ENCODE measurements at places on chromosomes 2 and 18.

DNA sequence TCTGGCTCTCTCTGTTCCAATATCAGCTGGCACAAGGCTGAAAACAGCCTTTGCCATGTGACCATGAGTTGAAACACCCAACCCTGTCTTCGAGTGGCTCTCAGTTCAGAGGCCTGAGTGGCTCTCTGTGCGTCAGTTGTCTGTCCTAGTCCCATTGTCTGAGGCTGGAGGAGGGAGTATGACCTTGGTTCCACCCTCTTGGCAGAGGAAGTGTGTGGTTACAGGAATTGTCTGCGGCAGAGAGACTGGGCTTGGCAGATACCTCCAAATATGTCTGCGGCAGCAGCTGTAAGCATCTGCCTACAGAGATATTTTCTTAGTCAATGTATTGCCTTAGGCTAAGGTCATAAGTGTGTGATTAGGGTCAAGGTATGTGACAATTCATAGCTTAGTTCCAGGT, 32.6 kb downstream of the CNGA3 start:
- no peak for DNase-seq

- DNase-seq, result no peak
Measured at GRCh38 chr18:78736015-78736690, 243.5 kb upstream of the SALL3 start.

DNA sequence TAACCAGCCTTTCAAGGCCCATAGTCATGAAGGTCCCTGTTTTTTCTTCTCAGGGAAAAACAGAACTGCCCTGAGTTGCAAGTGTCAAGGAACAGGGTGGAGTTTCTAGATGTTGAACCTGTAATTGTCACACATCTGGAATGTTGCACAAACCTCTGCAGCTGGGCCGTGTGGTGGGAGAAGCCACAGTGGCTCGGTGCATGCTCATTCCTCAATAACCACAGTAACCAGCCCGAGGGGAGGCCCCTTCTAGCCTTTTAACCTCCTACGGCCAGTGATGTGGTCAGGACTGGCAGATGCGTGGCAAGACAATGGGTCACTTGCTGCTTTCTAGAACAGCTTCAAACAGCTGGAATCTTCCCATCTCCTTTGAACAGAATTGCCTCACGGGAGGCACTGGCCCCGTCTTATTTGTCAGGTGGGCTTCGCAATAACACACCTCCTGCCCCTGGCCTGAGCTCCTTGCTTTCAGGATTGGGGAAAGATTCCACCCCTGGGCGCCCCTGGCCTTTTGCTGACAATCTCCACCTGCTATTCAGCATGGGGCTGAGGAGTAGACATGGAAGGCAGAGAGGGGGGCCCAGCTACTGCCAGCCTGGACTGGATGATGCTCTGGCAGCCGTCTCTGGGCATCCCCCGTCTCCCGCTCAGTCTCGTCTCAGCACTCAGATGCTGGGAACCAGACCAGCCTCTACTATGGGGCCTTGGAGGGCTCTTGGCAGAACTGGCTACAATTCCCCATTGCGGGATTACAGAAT, 102.9 kb downstream of the KLHL29 start:
- no peak for DNase-seq

- DNase-seq, result no peak
Measured at GRCh38 chr2:175449616-175450015, 268.1 kb upstream of the ATP5MC3 start.

GRCh38 chr2:41877114-41877678, 170.6 kb upstream of the PKDCC start:
- no peak for DNase-seq

GRCh38 chr2:12501469-12502158, 215.1 kb upstream of the TRIB2 start:
- no peak for DNase-seq

DNA sequence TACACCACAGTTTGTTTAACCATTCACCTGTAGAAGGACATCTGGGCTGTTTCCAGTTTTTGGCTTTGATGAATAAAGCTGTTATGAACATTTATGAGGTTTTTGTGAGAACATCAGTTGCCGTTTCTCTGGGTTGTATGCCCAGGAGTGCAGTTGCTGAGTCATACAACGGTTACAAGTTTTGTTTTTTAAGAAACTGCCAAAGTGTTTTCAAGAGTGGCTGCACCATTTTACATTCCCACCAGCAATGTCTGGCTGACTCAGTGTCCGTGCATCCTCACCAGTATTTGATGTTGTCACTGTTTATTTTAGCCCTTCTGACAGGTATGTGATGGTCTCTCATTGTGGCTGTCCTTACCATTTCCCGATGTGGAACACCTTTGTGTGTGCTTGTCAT, 48.0 kb upstream of the GPR17 start:
- no peak for DNase-seq

- no peak for DNase-seq
Measured at GRCh38 chr2:230234122-230234722, 8.7 kb downstream of the SP140 start.

- DNase-seq, result no peak
Measured at GRCh38 chr2:109460553-109461324, 153.0 kb downstream of the SEPTIN10 start.

DNA sequence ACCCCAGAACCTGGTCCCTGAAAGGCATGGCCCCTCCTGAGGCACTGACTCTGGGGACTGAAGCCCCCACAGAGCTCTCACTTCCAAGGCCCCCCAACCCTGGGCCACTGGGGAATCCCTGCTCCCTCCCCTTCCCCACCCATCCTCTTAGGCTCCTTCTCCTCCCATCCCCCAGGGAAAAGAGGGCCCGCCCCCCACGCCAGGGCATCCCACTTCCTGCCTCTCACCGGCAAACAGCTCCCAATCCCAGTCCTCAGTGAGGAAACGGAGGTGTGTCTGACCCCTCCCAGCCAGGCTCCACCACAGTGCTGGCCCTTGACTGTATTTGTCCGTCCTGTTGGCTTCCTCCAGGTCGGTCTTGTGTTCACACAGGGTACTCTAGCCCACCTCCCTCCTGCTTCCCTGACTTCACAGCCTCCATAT, 35.0 kb upstream of the PTMA start:
- peak; percentile 84 for DNase-seq

- no peak for DNase-seq
Measured at GRCh38 chr2:38546585-38546984, 56.1 kb downstream of the HNRNPLL start.

- no peak for DNase-seq
Measured at GRCh38 chr2:17934721-17935120, 56.3 kb downstream of the KCNS3 start.

DNA sequence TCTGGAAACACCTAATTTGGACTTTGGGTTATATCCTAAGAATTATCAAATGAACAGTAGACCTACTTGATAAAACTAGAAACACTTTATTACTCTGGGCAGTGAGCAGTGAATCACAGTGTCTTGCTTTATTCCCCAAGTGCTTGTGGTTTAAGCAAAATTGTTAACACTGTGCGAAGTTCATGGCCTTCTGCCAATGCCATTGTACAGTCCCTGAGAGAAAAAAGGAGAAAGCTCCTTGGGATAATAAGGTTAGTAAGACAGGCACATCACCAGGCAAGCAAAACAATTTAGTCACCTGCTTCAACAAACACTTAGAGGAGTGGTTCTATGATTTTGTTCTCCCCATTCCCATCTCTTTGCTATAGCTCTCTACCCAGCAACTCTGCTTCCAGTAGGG, 39.8 kb downstream of the ADCYAP1 start:
- no peak for DNase-seq

- no peak for DNase-seq
Measured at GRCh38 chr2:231765496-231765929, 15.6 kb downstream of the PDE6D start.

- no peak for DNase-seq
Measured at GRCh38 chr2:236691799-236692167, 122.2 kb downstream of the ACKR3 start.

- no peak for DNase-seq
Measured at GRCh38 chr2:77808599-77808998, 286.4 kb upstream of the LRRTM4 start.

Measured in A549 (cell line).